Stimulated activated CD8-positive, alpha-beta memory T cell treated with anti-CD3 and anti-CD28 coated beads, Interleukin-7, amount 100 ng/mL, for 1 hour (primary cell): ENCODE measurements at places on chromosomes 2 and 18.

DNA sequence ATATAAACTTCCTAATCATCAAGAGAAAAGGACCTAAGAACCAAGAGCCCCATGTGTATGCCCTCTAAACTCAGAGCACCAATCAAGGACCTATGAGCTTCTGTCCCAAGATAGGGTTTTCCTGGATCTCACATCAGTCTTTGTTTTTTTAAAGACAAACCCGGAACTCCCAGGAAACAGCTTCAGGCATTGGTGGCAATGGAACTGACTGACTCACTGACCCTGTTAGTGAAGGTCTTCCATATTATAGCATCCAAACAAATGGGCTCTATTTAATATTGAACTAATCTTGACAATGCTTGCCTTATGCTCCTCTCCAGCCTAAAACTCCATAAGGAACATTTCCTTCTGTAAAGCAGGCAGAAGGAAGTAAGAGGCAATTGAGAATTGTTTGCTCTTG, 63.5 kb upstream of the RPE start:
- DNase-seq, result no peak

DNA sequence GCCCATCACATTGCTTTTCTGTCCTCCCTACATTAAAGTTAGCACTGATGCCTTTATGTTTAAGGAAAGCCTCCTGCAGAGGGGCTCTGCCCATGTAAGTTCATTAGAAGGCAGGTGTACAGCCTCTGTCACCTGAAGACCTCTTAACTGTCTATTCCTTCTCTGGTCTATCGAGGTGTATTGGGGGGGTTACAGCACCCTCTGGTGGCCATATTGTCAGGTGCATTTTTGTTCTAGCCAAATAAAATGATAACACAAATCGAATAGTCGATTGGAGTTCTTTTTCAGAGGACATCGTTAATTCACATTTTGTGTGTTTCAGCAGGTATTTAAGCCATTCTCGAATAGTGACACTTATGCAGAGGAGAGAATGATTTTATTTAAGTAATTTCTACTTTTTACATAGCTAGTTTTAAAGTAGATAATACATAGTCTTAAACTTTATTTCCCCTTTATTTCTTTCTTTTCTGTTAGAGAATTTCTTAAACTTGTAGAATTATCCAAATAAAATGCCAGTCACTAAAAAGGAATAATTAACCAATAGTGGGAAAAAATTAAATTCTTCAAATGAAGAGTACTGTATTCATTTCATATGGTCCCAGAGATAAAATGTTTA, 136.8 kb downstream of the NEDD4L start:
- DNase-seq, result peak; percentile 31

GRCh38 chr2:208441951-208442350, 35.4 kb downstream of the PTH2R start:
- DNase-seq, result no peak

- no peak for DNase-seq
Observed at GRCh38 chr2:118846442-118846952, 951 bp downstream of the EN1 start.

DNA sequence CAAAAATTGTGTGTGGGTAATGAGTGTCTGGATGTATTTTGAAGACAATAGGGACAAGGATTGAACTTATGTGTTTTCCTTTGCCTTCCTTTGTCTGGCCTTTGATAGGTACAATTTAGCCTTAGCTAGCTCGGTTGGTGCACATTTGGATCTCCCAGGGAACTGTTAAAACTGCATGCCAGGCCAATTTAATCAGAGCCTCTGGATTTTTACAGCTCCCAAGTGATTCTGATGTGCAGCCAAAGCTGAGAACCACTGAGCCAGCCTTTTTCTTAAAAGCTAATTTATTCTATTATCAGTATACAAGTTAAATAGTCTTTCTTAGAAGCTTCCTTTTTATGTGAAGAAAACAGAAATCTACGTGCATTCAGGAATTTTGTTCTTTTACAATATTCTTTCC, 25.0 kb downstream of the PLEK start:
- DNase-seq, result no peak

GRCh38 chr2:20443276-20443920, 3.5 kb upstream of the RHOB start:
- no peak for DNase-seq

DNA sequence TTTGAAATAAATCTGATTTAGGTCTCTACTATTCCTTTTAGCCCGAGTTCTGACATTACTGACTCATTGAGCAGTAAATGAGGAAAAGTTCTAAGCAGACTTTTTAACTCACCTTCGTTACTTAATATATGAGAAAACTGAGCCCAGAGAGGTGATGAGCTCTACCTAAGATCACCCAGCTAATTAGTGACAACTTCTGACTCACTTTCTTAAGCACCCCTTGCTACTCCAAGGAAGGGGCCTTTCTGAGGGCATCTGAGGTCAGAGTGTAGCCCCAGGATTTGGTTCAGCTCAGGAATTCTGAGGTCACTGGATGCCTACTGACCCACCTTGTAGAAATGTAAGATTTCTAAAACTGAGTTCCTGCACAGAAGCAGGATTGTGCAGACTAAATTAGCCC, 102.2 kb upstream of the FZD5 start:
- no peak for DNase-seq

GRCh38 chr2:25336383-25336841, 5.3 kb downstream of the DNMT3A start:
- no peak for DNase-seq

DNA sequence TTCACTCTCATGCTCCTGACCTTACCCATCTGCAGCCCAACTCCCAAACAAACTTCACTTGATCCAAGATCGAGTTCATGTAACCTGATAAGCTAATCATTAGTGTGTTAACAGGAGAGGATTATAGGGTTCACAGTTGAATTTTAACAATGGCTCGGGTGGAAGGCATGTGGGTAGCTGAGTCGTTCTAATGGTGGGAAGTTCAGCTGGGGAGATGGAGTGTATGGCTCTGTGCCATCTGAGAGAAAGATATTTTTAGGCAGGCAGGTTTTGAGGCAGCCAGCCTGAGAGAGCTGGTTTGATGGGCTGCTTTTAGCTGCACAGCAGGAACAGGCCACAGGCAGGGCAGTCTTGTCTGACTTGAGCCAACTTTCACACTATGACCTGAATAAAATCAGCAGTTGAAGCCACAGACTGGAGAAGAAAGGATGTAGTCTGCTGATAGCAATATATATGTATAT, 17.7 kb upstream of the NFE2L2 start:
- DNase-seq, result no peak

DNA sequence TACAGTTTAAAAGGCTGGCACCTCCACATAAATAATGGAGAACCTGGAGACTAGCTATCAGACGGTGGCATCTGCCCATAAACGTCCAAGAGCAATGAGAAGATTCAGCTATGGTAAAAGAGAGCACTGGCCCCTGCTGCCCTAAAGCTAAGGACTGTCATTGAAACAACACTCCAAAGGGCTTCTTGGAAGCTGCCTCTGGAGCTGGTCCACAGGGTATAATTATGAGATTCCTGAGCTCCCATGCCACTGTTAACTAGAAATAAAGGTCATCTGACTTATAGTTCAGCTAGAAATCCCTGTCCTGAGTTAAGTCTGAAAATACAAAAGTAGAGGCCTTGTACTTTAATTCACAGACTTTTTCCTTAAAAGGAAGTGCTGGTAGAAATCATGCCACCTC, 39.9 kb upstream of the RBMS1 start:
- no peak for DNase-seq

- DNase-seq, result no peak
Observed at GRCh38 chr2:215272918-215273317, 38.9 kb upstream of the ATIC start.

- DNase-seq, result no peak
Observed at GRCh38 chr2:41024816-41025215, 572.9 kb upstream of the SLC8A1 start.

GRCh38 chr18:69787825-69788547, 159.7 kb downstream of the CD226 start:
- DNase-seq, result no peak

GRCh38 chr2:210195101-210195852, 24.1 kb upstream of the KANSL1L start:
- no peak for DNase-seq

GRCh38 chr2:226707499-226707898, 92.1 kb downstream of the IRS1 start:
- DNase-seq, result no peak

DNA sequence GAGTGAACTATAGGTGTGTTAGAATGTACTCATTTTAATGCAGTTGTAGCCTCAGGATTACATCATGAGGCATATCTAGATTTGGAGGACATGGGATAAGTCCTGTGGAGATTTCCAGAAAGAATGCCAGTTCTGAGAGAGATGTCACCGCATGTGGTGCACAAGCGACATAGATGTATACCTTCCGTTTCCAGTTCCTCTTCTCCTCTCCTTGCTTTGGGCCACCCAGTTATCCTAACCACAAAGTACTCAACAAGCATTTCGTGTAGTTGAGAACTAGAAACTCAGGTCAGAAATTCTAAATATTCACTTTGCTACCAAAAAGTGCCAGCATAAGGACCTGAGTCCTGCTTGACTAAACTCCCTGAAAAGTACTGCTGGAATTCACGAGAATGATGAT, 66.5 kb downstream of the KCTD18 start:
- no peak for DNase-seq

- no peak for DNase-seq
Observed at GRCh38 chr18:76643996-76644395, 149.0 kb upstream of the ZNF516 start.

GRCh38 chr2:73979021-73979420, 5.7 kb upstream of the TET3 start:
- DNase-seq, result peak; percentile 36

DNA sequence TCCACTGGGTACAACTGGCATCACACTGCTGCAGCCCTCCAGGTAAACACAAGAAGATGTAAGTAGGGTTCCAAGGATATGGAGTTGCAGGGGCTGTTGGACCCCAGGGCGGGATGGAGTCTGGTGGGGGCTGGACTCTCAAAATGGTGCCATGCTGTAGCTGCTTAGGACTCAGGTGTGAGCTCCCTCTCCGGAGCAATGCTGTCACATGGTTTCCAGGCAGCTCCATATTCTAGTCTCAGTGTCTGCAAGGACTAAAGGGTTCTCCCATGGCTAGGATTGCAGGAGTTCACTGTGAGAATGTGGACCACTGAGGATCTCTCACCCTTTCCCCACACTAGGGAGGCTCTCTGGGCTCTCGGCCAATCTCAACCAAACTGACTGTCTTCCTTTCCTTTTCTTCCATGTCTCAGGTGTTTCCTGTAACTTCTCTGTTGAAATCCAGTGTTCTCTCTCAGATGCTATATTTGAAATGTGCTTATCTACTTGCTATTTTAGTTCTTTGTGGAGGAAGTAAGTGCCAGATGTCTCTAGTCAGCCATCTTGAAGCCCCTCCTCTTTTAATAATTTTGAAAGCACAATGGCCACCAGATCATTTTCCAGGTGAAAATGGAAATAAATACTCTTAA, 57.6 kb downstream of the CCNT2 start:
- DNase-seq, result no peak

- no peak for DNase-seq
Observed at GRCh38 chr2:36912695-36913094, 53.6 kb downstream of the STRN start.

DNA sequence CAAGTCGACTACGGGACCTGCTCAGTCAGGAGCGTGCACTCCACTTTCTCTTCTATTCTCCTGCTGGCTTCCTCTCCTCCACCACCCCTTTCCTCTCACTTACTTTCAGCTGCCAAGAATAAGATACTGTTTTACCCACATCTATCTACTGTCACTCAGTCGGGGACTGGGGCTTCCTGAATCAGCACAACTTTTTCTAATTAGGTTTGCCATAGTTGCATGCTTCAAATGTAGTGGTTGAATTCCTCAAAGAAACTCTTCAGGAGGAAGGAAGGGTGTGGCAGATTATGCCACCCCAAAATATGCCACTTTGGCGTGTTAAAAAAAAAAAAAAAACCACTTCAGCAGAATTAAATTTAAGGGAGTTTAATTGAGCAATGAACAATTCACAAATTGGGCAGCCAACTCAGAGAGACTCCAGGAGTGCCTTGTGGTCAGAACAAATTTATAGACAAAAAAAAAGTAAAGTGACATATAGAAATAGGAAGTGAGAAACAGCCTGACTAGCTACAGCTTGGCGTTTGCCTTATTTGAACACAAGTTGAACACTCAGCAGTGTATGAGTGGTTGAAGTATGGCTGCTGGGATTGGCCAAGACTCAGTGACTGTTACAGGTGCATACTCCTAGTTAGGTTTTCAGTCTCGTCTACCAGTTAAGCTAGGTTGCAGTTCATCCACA, 32.5 kb upstream of the RMDN2 start:
- DNase-seq, result no peak

GRCh38 chr2:120826716-120827410, 91.2 kb downstream of the GLI2 start:
- no peak for DNase-seq

DNA sequence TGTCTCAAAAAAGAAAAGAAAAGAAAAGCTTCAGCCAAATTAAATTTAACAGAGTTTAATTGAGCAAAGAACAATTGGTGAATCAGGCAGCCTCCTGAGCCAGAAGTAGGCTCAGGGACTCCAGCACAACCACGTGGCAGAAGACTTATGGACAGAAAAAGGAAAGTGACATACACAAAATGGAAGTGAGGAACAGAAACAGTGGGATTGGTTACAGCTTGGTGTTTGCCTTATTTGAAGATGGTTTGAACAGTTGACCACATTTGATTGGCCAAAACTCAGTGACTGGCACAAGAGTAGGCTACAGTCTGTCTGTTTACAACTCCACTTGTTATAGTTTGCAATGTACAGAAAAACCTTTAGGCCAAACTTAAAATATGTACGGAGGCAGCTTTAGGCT, 83.1 kb downstream of the SOCS6 start:
- DNase-seq, result no peak

DNA sequence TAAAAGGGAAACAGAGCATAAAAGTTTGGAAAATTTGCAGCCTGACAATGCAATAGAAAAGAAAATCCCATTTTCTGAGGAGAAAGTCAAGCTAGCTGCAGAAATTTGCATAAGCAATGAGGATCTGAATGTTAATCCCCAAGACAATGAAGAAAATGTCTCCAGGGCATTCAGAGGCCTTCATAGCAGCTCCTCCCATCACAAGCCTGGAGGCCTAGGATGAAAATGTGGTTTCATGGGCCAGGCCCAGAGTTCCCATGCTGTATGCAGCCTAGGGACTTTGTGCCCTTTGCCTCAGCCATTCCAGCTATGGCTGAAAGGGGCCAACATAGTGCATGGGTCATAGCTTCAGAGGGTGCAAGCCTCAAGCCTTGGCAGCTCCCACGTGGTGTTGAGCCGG, 10.3 kb upstream of the SCN1A start:
- DNase-seq, result no peak

- DNase-seq, result no peak
Observed at GRCh38 chr2:227524665-227525064, 52.7 kb downstream of the AGFG1 start.

- DNase-seq, result no peak
Observed at GRCh38 chr2:202204855-202205254, 33.5 kb downstream of the SUMO1 start.
